ENCODE measurements at places on chromosomes 6 and 20. TPM values are rescaled to one million over a fixed set of nuclear protein-coding genes. Genes with fewer than 3 reads are reported as not detected.

SULF2 gene
- total RNA-seq: 22.9 TPM

PGC gene
- not detected for total RNA-seq

KIFC1 gene
- 124 TPM for total RNA-seq

IRF4 gene
- total RNA-seq: not detected

TCP11 gene
- total RNA-seq: not detected

TRERF1 gene
- 14.0 TPM for total RNA-seq

ASIP gene
- total RNA-seq: not detected

TFAP2A gene
- 9.6 TPM for total RNA-seq

DNA sequence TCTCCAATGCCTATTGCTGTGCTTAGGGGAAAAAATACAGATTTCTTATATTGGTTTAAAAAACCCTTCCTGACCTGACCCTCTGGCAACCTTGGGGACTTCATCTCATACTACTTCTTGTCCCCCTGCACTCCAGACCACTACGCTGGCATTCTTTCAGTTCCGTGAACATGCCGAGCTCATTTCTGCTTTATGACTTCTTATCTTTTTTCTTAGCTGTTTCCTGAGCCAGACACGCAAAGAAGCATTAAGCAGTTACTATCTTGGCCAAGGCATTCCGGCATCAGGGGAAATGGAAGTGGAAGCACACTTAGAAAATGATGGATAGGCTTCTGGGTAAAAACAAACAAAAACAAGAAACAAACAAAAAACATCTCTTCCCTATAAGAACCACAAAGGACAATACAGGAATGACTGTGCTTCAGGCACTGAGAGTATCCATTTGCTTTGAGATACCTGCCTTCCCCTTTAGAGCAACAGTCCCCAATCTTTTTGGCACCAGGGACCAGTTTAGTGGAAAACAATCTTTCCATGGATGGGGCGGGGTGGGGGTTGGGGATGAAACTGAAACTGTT is 4.4 kb upstream of the CCDC28A start:
- no peak for DNase-seq

DNA sequence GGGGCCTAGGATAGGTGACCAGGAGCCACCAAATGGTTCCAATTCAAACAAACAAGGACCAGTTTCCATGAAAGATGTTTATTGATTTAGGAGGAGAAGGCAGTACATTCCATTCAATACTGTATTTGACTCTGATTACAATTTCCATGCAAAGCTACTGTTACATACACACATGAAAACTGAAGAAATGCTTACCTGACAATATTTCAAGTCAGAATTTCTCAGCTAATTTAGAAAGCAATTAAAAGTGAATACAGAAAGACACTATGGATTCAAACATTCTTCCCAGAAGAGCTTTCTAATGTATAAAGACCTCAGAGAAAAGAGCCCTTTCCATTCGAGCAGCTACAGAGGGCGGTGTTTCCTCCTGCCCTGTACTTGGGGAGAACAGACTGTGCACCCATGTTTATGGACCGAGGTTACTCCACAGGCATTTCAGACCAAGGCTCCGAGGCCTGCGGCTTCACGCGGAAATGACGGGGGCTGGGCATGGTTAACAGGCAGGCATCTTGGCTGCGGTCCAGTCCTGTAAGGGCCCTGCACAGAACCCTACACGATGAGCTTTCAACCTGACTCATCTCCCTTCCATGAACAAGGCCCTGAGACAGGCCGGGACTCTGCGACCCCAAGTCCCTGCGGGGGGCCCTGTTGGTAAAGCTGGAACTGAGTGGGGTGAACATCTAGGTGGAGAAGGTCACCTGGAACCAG is 25.7 kb upstream of the TCFL5 start:
- no peak for DNase-seq

DNA sequence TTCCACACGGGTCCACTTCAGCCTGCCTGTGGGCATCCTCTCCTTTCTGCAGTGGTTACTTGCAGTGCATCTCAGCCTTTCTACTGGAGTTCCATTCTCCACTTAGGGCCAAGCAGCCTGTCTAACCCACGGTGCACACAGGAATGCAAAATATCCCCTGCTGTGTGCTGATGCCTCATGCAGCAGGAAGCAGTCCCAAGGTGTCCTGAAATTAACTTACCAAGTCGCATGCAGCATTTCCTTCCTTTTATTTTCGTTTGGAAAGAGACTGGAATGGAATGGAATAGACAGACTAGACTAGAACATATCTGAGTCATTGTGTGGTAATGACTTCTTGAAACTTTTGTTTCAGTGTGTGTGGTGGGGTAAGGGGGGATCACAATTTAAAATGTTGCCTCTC is 25.9 kb upstream of the FOXQ1 start:
- DNase-seq: no peak

GRCh38 chr6:51968265-51968664 is 119.1 kb downstream of the PKHD1 start:
- DNase-seq: no peak

DNA sequence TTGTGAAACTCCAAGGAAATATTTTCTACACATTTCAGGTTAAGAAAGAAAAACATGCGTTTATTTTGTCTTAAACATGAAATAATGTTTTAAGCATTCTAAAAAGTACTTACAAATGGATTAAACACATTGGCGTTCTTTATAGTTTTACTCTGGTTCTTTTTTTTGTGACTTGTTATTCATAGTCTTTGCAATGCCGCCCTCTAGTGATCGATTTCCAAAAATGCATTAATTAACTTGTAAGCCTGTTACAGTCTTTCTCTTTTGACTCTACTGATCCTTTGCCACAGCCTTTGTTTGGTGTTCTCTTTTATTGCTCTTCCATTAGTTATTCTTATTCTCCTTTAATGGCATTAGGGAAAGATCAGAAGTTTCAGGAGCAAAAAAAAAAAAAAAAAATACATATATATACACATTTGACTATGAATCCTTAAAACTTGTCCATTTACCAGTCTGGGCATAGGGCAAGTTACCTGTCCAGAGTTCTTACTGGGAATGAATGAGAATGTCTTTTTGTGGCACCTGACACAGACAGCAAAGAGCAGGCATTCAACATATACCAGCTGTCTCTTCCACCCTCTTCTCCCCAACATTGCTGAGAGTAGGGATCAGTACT is 59.9 kb downstream of the MACROD2 start:
- peak; percentile 36 for DNase-seq

- no peak for DNase-seq
Observed at GRCh38 chr6:121451250-121451649, 15.8 kb downstream of the GJA1 start.

- no peak for DNase-seq
Observed at GRCh38 chr6:88262332-88262731, 96.2 kb upstream of the CNR1 start.

GRCh38 chr20:31842471-31843157 is 2.8 kb downstream of the FOXS1 start:
- DNase-seq: no peak

DNA sequence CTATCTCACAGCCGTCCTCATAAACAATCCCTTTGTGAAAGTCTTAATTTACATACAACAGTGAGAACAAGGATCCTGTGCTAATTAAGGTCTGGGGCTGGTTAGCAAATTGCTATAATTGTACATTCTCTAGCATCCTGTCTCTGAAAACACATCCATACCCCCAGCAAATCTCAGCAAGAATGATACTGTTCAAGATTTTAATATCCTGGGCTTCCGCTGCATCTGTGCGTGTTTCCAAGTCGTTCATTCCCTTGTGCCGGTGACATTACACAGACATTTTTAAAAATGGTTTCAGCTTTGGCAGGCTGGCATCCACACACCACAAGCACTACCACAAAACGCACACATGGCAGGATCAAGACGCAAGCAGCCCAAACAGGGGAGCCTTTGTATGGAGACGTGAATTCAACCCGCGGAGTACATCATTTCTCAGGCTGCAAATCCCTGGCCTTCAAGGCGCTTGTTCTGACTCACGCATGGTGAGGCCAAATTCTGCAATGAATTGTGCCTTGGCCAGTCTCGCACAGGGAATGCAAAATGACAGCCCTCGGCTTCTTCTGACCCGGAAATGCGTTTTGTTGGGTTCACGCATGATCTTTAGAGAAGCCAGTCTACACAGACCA is 20.3 kb downstream of the ZMYND8 start:
- no peak for DNase-seq

GRCh38 chr20:23285536-23285935 is 65.1 kb upstream of the NXT1 start:
- no peak for DNase-seq

GRCh38 chr6:14917109-14917910 is 328.6 kb upstream of the JARID2 start:
- no peak for DNase-seq

DNA sequence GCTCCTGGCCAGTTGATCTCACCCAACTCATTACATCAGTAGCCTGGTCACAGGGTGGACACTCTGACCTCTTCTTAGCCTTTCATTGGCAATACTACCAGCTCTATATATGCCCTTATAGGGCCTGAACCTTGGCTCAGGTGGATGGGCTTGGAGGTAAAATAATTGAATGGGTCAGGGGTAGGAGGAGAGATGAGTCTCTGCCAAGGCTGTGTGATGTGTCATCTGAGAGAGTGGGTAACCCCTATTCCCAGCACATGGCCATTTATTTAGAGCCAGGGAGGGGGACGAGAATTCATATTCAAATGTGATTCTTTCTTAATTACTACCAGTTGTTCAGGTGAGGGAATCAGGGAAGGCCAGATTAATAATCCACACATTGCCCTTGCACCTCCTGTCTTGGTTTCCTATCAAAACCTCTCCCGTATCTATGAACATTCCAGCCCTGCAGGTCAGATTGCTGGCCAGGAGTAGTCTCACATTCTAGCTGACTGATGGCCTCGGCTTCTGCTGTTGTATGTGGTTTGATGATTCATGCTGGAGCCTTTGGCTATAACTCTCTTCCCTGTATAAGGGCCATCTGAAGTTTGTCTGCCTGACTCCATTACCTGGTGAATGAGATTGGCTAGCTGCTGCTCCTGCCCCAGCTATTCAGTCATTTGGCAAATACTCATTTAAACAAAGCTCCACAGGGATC is 13.4 kb downstream of the C20orf173 start:
- no peak for DNase-seq

GRCh38 chr20:32452776-32453466 is 94.8 kb downstream of the ASXL1 start:
- DNase-seq: no peak

DNA sequence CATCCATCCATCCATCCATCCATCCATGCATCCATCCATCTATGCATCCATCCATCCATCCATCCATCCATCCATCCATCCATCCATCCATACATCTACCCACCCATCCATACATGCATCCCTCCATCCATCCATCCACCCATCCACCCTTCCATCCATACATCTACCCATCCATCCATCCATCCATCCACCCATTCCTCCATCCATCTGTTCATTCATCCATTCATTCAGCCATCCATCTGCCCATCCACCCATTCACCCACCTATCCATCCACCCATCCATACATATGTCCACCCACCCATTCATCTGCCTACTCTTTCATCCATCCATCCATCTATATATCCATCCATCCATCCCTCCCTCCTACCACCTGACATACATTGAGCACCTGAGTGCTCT is 70.7 kb upstream of the NNAT start:
- DNase-seq: no peak

DNA sequence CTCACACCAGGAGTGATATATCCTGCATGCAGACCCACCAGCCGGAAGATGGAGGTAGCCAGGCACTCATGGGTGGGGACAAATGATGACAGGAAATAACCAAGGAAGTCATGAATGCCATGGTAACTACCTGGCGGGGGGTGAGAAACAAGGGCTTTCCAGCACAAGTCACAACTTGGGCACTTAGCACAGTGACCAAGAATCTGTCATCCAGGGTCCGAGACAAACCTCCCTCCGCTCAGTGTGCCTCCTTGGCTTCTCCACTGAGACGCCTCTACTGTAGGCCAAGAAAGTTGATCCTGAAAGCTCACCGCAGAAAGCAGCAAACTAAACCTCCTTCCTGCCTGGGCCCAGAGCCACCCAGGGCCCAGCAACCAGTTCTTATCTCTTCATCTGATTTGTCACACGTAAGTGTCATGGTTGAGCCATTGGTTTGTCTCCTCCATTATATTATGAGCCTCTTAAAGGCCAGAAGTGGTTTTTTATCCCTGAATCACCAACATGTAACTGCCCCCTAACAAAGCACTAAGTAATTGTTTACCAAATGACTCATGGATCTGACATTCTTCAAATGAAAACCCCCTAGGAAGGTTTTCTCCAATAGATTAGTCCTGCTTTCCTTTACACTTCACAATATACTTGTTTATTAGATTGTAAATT is 84.3 kb upstream of the TAB2 start:
- no peak for DNase-seq

- no peak for DNase-seq
Observed at GRCh38 chr6:3287976-3288707, 29.4 kb downstream of the PSMG4 start.

- no peak for DNase-seq
Observed at GRCh38 chr20:16552015-16552414, 21.2 kb downstream of the KIF16B start.

DNA sequence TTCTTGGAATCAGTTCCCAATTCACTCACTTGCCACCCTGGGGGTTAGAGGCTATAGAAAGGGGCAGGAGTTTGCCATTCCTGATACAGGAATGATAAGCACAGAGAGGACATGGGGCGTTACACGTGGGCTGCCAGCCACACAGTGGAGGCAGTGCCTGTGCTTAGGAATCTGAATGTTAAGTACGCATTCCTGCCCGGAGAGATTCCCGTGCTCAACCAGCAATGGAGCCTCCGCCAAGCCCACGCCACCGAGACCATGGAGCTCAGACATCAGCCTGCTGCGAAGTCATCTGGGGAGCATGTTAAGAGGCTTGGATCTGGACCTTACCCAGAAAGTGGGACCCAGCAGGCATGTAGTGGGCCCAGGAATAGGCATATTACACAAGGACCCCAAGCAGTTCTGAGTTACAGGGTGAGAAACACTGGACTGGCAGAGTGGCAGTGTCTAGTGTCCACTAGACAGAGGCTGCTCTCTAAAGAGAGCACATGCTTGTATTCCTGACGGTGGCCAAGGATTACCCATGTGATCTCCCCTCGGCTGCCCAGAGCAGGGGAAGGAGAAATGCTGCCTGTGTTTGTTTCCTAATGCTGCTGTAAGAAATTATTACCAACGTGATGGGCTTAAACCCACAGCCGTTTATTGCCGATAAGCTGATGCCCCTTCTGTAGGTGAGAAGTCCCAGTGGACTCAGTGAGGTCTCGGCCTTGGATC is 138.2 kb downstream of the BMP7 start:
- no peak for DNase-seq

GRCh38 chr6:100460650-100461204 is 4.0 kb downstream of the SIM1 start:
- DNase-seq: no peak

DNA sequence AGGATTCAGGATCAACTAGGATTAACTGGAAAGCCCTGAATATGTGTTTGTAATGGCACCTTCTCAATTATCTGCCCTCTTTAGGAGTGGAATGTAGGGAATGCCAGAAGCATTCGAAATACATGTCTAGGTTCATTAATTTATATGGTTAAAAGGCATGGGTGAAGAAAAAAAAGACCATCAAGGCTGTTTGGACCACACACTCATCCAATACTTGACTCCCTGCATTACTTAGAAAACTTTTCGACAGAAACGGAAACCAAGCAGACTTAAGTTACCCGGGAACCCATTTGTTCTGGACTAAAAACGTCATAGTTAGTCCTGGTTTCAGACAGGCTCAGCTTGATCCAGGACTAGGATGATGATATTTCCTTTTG is 33.2 kb downstream of the SLC2A10 start:
- DNase-seq: no peak

Measured in neural crest cell (in vitro differentiated cells).